ENCODE measurements at places on chromosomes 7 and 10.

- no peak for DNase-seq
Measured at GRCh38 chr7:150370612-150371071, 2.0 kb downstream of the REPIN1 start.

DNA sequence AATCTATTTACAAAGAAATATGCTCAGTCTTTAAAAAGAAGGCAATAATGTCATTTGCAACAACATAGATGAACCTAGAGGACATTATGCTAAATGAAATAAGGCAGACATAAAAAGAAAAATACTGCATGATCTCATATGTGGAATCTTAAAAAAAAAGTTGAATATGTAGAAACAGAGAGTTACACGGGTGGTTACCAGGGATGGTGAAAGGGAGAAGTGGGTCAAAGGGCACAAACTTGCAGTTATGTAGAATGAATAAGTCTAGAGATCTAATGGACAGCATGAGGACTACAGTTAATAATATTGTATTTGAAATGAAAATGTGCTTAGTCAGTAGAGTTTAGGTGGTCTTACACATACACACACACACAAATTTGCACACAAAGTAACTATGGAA, 88.2 kb upstream of the CCDC71L start:
- no peak for DNase-seq

DNA sequence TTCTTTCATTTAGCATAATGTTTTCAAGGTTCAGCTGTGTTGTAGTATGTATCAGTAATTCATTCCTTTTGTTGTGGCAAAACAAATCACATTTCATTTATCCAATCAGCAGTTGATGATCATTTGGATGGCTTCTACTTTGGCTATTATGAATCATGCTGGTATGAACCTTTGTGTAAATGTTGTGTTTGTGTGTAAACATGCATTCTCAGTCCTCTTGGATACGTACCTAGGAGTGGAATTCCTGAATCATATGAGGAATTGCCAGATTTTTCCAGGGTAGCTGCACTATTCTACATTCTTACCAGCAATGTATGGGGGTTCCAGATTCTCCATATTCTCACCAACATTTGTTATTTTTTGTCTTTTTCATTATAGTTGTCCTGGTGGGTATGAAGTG, 578.5 kb upstream of the MKI67 start:
- no peak for DNase-seq

- no peak for DNase-seq
Measured at GRCh38 chr7:17467386-17467945, 169.0 kb downstream of the AHR start.

GRCh38 chr10:6875269-6875865, 295.3 kb upstream of the PRKCQ start:
- DNase-seq: no peak

GRCh38 chr10:89301232-89301631, 614 bp upstream of the IFIT2 start:
- DNase-seq: no peak

Measured in activated naive CD8-positive, alpha-beta T cell treated with anti-CD3 and anti-CD28 coated beads, Interleukin-2, amount 50 U/mL, for 16 hours (primary cell).